ENCODE measurements at places on chromosomes 7 and 10. TPM values are rescaled to one million over a fixed set of nuclear protein-coding genes. Genes with fewer than 3 reads are reported as not detected.

DNA sequence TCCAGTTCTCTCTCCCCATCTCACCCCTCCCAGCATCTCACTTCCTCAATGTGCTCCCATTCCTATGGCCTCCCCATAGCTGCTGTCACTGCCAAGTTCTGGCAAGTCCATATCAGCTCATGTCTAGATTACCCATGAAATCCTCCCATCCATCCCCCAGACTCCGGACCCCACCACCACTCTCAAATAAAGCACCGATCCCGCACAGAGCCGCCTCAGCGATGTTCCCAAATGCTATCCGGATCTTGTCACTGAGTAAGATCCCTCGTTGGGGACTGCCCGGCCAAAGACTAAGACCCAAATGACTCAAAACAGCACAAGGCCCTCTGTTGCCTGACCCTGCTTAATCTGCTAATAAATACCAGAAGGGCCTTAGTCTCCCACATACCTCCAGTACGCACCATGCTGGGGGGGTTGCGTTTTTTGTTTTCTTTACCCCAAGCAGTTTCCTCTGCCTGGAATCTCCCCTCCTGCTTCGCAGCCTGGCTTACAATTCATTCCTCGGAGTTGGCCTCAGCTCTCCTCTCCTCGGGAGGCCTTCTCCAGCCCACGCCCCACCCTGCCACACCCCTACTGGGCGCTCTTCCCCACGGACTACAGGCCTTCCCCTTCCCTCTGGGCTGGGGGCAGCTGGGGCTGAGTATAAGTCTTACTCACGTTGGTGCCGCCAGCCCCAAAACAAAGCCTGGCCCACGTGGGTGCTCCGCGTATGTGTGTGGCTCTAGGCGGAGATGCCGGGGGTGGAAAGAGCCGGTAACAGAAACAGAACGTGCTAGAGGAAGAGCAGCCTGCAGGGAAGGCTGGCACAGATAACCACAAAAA lies 1.8 kb upstream of the DUSP5 start:
- no peaks in the 10 kb centered on the region for H3K27me3 ChIP-seq
- no peaks in the 10 kb centered on the region for H3K36me3 ChIP-seq
- H3K4me3 ChIP-seq, result peak overlapping the region; percentile 52
- H3K27ac ChIP-seq, result peak overlapping the region; percentile 79

GRCh38 chr10:84801916-84802315 lies 473.5 kb downstream of the CCSER2 start:
- H3K27me3 ChIP-seq, result no peaks in the 10 kb centered on the region
- H3K4me1 ChIP-seq, result no peaks in the 10 kb centered on the region
- no peak for DNase-seq
- H3K36me3 ChIP-seq, result no peaks in the 10 kb centered on the region
- H3K4me3 ChIP-seq, result no peak overlapping the region

DNA sequence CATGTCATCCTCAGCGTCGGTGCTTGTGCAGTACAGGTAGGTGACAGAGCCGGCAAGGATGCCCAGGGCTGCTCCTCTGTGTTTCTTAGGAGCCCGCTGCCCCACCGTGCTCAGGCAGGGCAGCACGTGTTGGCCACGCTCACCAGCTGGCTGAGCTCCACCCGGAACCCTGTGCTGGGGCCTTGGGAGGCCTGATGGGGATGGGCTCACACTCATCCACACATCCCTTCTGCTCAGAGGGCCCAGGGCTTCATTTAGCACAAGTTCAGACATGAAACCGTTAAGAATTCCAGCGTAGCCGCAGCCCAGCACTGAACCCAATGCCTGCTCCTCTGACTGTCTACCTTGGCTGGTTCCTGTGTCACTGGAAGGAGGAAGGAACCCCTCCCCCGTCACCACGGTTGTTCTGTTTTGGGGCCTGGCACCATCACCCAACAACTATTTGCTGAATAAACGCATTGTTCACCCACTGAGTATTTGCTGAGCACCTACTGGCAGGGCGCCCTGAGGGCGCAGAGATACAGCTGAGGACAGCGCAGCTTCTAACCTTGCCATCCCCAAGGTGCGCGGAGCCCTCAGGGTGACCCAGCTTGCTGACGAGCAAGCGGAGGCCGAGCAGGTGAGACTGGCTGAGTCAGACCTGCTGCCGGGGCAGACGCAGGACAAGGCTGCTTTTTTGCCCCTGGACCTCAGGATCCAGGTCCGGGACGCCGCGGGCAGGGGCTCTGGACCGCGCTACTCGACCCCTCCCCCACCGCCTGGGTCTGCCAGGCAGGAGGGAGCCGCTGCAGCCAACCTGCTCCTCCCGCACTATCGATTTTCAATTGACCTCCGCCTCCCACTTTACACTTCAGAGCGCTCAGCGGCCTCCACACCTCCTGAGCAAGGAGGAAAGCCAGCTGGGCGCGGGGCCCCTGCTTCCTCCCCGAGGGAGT lies 50.6 kb upstream of the RET start:
- H3K4me3 ChIP-seq, result no peak overlapping the region
- no peak overlapping the region for H3K27ac ChIP-seq
- DNase-seq, result no peak
- no peaks in the 10 kb centered on the region for H3K4me1 ChIP-seq
- H3K36me3 ChIP-seq, result no peaks in the 10 kb centered on the region

- H3K36me3 ChIP-seq, result no peaks in the 10 kb centered on the region
- H3K4me1 ChIP-seq, result no peaks in the 10 kb centered on the region
- no peaks in the 10 kb centered on the region for H3K27me3 ChIP-seq
- DNase-seq, result no peak
Measured at GRCh38 chr10:114876602-114877300, 55.2 kb downstream of the FHIP2A start.

GRCh38 chr10:89873055-89873454 lies 171.7 kb downstream of the KIF20B start:
- no peaks in the 10 kb centered on the region for H3K36me3 ChIP-seq
- H3K27ac ChIP-seq, result no peak overlapping the region
- DNase-seq, result no peak
- no peaks in the 10 kb centered on the region for H3K4me1 ChIP-seq

GRCh38 chr7:130756316-130756715 lies 22.3 kb upstream of the KLF14 start:
- H3K36me3 ChIP-seq, result no peaks in the 10 kb centered on the region
- DNase-seq, result no peak
- no peak overlapping the region for H3K4me3 ChIP-seq
- no peaks in the 10 kb centered on the region for H3K4me1 ChIP-seq

- no peak for DNase-seq
- H3K27me3 ChIP-seq, result no peaks in the 10 kb centered on the region
- H3K4me1 ChIP-seq, result no peaks in the 10 kb centered on the region
- H3K36me3 ChIP-seq, result no peaks in the 10 kb centered on the region
Measured at GRCh38 chr10:93245147-93245546, 171.5 kb downstream of the CYP26A1 start.

The ASB15 gene
- not detected for total RNA-seq

The CALCR gene
- not detected for total RNA-seq

The ASB13 gene
- total RNA-seq, result 15.4 TPM

The TLL2 gene
- not detected for total RNA-seq

The SLC16A12 gene
- not detected for total RNA-seq

The WNT8B gene
- total RNA-seq, result not detected

The SLF2 gene
- 46.3 TPM for total RNA-seq
